ENCODE measurements at places on chromosomes 3 and 15. TPM values are rescaled to one million over a fixed set of nuclear protein-coding genes. Genes with fewer than 3 reads are reported as not detected.
A peak's percentile ranks its signal among the peaks of the same experiment; 100 is the strongest.

- H3K4me3 ChIP-seq = no peak overlapping the region
- H3K36me3 ChIP-seq = no peaks in the 10 kb centered on the region
- peaks cover 1% of the 10 kb centered on the region for H3K27me3 ChIP-seq
Observed at GRCh38 chr3:133881939-133882825, 13.5 kb downstream of the RAB6B start.

Gene SLC51B
- 14.4 TPM for total RNA-seq

- H3K27ac ChIP-seq = no peak overlapping the region
- no peak for DNase-seq
Observed at GRCh38 chr3:153080778-153081240, 81.2 kb upstream of the RAP2B start.

- H3K27me3 ChIP-seq = peaks cover 5% of the 10 kb centered on the region
- no peaks in the 10 kb centered on the region for H3K4me1 ChIP-seq
- no peak overlapping the region for H3K27ac ChIP-seq
- H3K36me3 ChIP-seq = no peaks in the 10 kb centered on the region
- no peak for DNase-seq
Observed at GRCh38 chr3:127798716-127799115, 23.6 kb downstream of the MGLL start.

DNA sequence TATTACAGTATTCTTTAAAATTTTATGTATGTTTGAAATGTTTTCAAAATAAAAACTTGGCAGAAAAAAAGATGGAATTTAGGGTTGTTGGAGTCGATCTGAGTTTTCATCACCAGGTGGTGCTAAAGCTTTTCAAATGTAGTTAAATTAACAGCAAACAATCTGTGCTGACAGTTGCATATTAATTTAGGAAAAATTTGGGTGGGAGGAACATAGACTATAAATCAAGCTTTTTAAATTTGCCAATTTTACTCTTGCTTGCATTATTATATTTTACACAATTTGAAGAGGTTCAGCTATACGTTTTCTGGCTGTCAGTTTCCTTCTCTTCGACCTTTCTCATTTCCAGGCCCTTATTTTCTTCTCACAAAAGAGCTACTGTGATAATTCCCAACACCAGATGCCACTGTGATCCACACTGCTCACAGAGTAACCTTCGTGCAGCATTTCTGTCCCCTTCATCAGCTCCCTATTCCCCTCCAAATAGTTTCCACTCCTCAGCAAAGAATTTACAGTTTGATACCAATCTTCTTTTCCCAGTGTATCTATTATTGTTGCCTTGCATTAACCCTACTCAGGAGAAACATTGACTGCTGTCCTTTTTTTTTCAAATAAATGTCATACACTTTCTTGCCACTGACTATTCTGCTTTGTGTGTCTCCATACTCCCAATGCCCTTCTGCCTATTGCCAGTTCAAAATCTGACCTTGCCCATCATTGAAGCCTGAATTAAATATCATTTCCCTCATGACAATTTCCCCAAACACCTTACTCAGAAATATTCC lies 53.4 kb upstream of the EIF5A2 start:
- H3K27me3 ChIP-seq = no peaks in the 10 kb centered on the region
- 0 out of 2 replicates have a peak overlapping the region, but pooled peaks have one; percentile 20 for H3K4me3 ChIP-seq
- no peaks in the 10 kb centered on the region for H3K36me3 ChIP-seq
- peak; percentile 76 for DNase-seq

Gene CCR9
- not detected for total RNA-seq

Gene TRIM42
- total RNA-seq = not detected

Gene FEZF2
- not detected for total RNA-seq

Gene ZNF80
- total RNA-seq = not detected

- DNase-seq = no peak
- H3K27me3 ChIP-seq = no peaks in the 10 kb centered on the region
- H3K4me3 ChIP-seq = no peak overlapping the region
- no peaks in the 10 kb centered on the region for H3K36me3 ChIP-seq
- no peaks in the 10 kb centered on the region for H3K4me1 ChIP-seq
Observed at GRCh38 chr15:63809452-63809851, 24.3 kb downstream of the HERC1 start.

- no peak overlapping the region for H3K4me3 ChIP-seq
- H3K27me3 ChIP-seq = no peaks in the 10 kb centered on the region
Observed at GRCh38 chr3:89649431-89649830, 542.0 kb downstream of the EPHA3 start.

Data from HepG2 (cell line).